ENCODE measurements at places on chromosomes 13 and 19.

- no peak for DNase-seq
Observed at GRCh38 chr13:96825653-96826052, 168.6 kb downstream of the OXGR1 start.

- DNase-seq, result no peak
Observed at GRCh38 chr13:53201454-53202225, 173.0 kb downstream of the OLFM4 start.

DNA sequence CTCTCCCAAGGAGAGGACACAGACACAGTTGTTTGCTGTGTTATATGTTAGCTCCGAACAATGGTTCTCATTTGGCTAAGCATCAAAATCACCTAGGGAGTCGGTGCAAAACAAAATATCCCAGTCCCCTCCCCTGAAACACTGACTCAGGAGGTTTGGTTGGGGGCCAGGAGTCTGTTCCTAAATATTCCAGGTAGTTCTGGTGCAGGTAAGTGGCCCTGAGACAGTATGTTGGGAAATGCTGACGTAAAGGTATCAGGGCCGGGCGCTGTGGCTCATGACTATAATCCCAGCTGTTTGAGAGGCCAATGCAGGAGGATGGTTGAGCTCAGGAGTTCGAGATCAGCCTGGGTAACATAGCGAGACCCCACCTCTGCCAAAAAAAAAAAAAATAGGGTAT is 2.3 kb upstream of the MAP2K7 start:
- DNase-seq, result no peak

- no peak for DNase-seq
Observed at GRCh38 chr13:36038785-36039555, 92.2 kb downstream of the DCLK1 start.

DNA sequence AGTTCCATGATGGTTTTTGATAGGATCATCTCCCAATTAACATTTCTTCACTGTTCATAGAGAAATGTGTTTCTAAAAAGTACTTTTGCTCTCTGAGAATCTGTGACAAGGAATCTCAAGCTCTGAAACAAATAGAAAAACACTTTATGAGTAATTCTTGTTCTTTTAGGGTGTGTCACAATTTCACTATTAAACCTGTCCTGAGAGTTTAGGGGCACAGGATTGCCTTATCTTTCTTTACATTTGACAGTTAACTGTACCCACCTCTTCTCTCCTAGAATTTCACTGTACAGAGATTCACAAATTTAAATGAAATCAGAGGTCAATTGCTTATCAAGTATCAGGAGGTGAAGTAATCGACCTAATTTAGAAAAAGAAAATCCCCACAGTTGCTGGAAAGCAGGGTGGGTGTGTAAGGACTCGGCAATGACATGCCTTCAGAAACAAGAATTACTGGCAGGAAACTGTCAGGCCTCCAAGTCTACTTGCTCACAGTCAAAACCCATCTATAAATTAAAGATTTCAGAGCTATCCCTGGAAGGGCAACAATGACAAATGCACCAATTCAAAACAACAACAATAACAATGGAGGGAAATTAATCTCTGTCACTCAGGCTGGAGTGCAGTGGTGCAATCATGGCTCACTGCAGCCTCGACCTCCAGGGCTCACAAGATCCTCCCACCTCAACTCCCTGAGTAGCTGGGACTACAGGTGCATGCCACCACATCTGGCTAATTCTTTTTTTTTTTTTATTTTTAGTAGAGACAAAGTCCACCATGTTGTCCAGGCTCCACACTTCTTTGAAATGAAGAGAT is 250.2 kb downstream of the ABCC4 start:
- no peak for DNase-seq

All from NCI-H1694 (cell line).